ENCODE measurements at places on chromosomes 7 and 10.

- no peak for DNase-seq
These were observed 722.9 kb downstream of the GRM8 start for GRCh38 chr7:126529833-126530232.

- no peak for DNase-seq
These were observed 125.8 kb upstream of the PCBD1 start for GRCh38 chr10:71014021-71014805.

GRCh38 chr7:36726806-36727503, 2.7 kb upstream of the AOAH start:
- DNase-seq, result no peak

DNA sequence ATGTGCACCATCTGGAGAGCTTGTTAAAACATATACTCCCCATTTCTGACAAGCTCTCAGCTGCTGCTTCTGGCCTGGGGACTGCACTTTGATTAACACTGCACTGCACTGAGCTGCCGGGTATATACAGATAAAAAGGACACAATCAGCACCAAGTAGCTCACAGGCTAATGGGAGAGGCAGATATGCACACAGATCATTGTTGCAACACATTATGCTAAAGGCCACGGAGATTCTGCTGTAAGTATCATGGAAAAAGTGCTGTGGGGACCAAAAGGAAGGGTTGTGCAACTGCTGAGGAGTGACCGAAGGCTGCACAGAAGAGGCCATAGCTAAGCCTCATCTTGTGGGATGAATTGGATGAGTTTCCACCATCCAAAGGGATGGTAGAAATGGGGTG, 455.2 kb downstream of the SORCS3 start:
- no peak for DNase-seq

- DNase-seq, result no peak
These were observed 295.0 kb downstream of the BICC1 start for GRCh38 chr10:58807629-58808022.

GRCh38 chr7:70890147-70890969, 241.6 kb upstream of the GALNT17 start:
- no peak for DNase-seq

- DNase-seq, result no peak
These were observed 75.6 kb downstream of the CTBP2 start for GRCh38 chr10:125084614-125085257.

GRCh38 chr7:31882187-31882586, 188.0 kb downstream of the PDE1C start:
- DNase-seq, result no peak

GRCh38 chr7:30671793-30672465, 10.3 kb downstream of the CRHR2 start:
- no peak for DNase-seq

DNA sequence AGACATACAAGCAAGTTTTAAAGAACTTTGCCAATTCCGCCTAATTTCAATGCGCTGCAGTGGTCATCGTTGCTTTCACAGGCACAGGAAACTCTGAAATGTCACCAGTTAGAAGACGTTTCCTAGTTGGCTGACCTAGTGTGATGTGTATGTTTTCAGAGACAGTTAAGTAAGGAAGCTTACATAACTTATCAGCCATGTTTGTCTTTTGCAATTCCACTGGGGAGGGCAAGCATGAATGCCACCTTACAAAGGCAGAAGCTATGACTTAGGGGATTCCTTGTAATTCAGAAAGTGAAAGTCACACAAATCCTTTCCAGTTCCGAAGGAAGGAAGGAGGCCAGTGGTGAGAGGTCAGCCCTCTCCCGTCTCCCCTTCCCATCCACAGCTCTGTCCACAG, 15.0 kb upstream of the NPS start:
- no peak for DNase-seq

GRCh38 chr10:73956476-73957359, 41.2 kb upstream of the VCL start:
- DNase-seq, result no peak

DNA sequence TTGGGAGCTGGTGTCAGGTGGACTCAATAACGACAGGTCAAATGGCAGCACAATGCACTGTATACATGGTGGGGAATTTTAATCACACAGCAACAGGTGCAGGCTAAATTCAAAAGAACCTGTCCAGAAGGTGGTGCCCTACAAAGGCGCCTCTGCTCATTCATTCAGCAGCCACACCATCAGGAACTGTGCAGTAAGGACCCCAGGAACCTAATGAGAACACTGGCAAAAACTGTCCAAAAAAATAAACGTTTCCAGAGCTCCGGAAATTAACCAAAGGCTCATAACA, 21.9 kb upstream of the CRYGN start:
- DNase-seq, result no peak

GRCh38 chr10:95440756-95441546, 120.2 kb downstream of the SORBS1 start:
- DNase-seq, result no peak

DNA sequence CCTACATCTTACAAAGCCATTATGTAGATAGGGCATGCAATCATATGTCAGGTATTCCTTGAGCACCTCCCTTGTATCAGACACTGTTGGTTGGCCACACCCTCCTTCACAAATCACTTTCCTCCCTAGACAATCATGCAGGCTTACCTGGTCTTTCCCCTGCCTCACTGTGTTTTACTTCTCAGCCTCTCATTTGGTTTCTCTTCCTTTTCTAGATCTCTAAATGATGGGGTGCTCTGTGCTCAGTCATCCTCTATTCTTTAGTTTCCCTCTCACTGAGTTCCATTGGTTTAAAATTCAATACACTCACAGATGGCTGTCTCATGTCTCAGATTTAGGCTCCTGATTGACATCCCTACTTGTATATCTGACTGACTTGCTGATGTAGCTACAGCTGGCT, 31.4 kb downstream of the ANK3 start:
- no peak for DNase-seq

DNA sequence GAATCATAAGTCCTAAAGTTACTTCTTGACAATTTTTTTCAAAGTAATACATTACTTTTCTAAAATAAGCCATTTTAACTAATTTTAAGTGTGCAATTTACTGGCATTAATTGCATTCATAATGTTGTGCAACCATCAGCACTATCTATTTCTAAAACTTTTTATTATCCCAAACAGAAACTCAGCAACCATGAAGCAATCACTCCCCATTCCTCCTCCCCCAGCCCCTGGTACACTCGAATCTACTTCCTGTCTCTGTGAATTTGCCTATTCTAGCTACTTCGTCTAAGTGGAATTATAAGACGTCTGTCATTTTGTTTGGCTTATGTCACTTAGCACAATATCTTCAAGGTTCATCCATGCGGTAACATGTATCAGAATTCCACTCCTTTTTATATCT, 84.9 kb downstream of the MKX start:
- DNase-seq, result no peak

DNA sequence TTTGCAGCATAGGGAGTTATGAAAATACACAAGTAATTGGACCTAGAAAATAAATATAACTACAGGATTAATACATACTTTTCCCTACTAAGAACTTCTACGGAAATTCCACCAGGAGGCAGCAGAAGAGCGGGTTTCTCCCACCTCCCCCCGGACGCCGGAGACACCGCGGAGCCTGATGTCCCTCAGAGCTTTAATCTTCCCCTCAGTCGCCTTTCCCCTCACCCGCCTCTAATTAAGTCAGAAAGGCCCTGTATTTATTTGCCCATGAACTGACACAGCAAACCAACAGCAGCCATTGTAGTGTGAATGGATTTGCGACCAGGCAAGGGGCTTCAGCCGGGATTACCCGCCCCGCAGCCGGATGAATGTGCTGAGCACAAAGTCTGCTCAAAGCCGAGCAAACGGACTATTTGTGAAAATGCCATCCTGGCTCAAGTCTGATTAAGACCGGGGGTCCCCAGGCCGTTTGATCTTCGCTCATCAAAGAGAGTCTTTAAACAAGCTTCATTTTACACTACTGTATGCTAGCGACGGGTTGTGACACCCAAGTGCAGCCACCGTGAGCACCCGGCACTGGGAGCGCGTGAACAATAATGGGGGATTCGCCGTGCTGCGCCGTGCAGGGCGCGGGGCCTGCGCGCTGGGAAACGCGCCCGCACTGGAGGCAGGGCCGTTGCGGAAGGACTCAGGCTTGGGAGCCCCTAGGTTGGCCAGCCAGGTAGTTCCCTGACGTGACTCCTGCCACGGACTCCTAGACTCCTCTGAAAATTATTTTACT, 5.6 kb upstream of the DKK1 start:
- DNase-seq, result no peak

DNA sequence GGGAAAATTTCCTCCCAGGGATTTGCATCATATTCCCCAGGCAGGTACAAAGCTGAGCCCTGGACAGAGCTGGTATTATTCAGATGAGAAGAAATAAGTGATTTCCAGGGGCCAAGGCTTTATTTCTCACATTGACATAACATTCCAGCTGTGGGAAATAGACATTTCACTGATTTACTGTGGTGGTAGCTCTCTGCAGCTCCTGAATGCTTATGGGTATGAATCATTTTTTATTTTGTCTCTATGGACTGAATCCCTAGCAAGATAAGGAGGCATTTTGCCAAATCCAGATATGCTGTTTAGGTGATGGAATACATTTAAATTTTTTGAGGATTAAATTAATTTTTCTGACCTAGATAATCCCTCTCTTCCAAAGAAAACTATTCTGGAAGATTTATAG, 97.9 kb downstream of the MTPN start:
- DNase-seq, result no peak

GRCh38 chr10:88881922-88882645, 2.0 kb downstream of the STAMBPL1 start:
- no peak for DNase-seq

All from NK-92 treated with Interleukin-12 subunit alpha and Interleukin-12 subunit beta, amount 100 ng/mL, for 24 hours (cell line).